ENCODE measurements at places on chromosomes 3 and 15.

GRCh38 chr15:59587085-59587826 lies 24.3 kb upstream of the GCNT3 start:
- DNase-seq: no peak

- no peak for DNase-seq
Observed at GRCh38 chr15:78130466-78131294, 565 bp downstream of the CIB2 start.

DNA sequence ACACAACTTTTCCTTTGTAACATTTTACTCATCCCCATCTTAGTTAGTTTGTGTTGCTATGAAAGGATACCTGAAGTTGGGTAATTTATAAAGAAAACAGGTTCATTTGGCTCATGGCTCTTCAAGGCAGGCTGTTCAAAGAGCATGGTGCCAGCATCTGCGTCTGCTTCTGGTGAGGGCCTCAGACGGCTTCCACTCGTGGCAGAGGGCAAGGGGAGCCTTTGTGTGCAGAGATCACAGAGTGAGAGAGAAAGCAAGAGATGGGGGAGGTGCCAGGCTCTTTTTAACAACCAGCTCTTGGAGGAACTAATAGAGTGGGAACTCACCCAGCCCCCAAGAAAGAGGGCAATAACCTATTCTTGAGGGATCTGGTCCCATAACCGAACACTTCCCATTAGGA lies 23.1 kb downstream of the PLA2G4F start:
- DNase-seq: no peak

DNA sequence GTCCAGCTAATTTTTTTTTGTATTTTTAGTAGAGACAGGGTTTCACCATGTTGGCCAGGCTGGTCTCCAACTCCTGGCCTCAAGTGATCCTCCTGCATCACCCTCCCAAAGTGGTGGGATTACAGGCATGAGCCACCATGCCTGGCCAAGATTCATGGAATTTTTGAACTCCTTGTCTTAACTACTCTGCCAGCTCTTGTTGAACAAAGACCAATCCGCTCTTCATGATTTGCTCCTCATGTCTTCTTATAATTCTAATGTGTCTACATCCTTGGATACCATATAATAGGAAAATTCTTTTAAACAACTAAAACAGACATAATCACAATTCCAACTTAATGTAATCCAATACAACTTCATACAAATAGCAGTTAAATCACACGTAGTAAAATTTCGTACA lies 21.3 kb downstream of the UBA5 start:
- no peak for DNase-seq

DNA sequence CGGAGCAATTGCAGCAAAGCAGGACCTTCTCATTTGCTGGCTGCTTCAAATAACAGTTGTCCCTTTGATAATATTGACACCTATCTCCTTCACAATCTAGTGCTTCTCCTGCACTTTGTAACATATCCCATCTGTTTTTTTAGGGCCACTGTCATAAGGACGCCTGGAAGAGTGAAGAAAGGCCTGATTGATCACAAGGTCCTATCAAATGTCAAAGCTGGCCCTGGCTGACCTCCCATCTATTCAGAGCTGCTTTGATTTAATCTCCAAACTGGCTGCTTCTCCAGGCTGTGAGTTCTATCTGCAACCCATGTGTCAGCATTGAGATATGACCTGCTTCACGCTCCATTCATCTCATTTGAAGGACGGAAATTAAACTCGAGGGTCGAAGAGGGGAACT lies 601.2 kb upstream of the KCNMB2 start:
- no peak for DNase-seq
